ENCODE measurements at places on chromosomes 7 and 10. TPM values are rescaled to one million over a fixed set of nuclear protein-coding genes. Genes with fewer than 3 reads are reported as not detected.

DDIT4 gene
- polyA plus RNA-seq: 79.9 TPM

IQUB gene
- polyA plus RNA-seq: not detected

DPCD gene
- polyA plus RNA-seq: 2.2 TPM

ANXA8 gene
- not detected for polyA plus RNA-seq

INA gene
- not detected for polyA plus RNA-seq

HTR5A gene
- polyA plus RNA-seq: not detected

RNF148 gene
- not detected for polyA plus RNA-seq

SLC25A13 gene
- 15.0 TPM for polyA plus RNA-seq
